ENCODE measurements at places on chromosomes 16 and 17. TPM values are rescaled to one million over a fixed set of nuclear protein-coding genes. Genes with fewer than 3 reads are reported as not detected.

GRCh38 chr17:199191-199604 lies 17.7 kb upstream of the DOC2B start:
- peak overlapping the region; percentile 6 for H3K27ac ChIP-seq
- H3K27me3 ChIP-seq, result no peaks in the 10 kb centered on the region
- H3K4me1 ChIP-seq, result no peaks in the 10 kb centered on the region
- no peak for DNase-seq
- no peak overlapping the region for H3K4me3 ChIP-seq

DNA sequence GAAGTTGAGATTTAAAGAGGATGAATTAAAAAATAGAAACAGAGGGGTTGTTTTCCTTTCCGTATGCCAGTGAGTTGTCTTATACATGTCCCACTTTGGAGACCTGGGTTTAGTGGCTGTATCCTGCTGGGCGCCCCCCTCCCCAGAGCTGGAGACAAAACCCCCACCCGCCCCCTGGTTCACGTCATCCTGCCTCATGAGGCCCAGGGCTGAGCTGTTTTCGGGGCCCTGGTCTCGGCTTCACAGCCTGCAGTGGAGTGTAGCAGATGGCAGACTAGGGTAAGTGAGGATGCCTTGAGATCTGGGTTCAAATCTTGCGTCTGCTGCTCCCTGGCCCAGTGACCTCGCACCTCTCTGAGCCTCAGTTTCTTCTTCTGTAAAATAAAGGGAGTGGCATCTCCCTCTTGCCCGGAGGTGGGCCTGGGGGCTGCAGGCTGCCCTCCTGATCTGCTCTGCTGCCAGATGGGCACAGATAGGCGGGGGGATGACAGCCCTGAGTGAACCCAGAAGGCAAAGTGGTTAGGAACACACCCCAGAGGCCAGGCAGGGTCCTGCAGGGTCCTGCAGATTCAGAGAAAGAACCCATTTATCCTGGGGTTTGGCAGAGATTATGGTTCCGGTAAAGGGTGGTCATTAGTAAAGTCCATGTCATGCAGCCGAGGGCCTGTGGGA lies 45.1 kb downstream of the SOCS3 start:
- DNase-seq, result peak; percentile 82
- peaks cover 12% of the 10 kb centered on the region for H3K4me1 ChIP-seq
- H3K27ac ChIP-seq, result no peak overlapping the region
- H3K36me3 ChIP-seq, result no peaks in the 10 kb centered on the region
- H3K27me3 ChIP-seq, result peaks cover 4% of the 10 kb centered on the region

C17orf50 gene
- 0.23 TPM for total RNA-seq

CMTM2 gene
- total RNA-seq, result not detected

DNA sequence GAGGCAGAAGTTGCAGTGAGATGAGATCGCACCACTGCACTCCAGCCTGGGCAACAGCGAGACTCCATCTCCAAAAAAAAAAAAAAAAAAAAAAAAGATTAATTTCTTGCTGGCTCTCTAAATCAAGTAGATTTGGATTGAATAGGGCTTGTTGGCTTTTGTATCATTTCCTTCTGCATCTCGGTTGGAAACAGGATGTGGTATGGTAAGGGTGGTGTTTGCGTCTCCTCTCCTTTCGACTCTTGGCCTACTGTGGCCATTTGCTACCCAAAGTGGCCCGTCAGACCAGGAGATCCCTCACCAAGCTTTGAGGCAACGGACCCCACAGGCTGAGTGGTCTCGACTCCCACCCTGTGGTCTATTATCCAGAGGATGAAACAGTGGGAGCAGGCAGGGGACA lies 168.0 kb upstream of the IRX3 start:
- no peak overlapping the region for H3K4me3 ChIP-seq
- H3K36me3 ChIP-seq, result no peaks in the 10 kb centered on the region
- H3K27me3 ChIP-seq, result no peaks in the 10 kb centered on the region
- H3K4me1 ChIP-seq, result no peaks in the 10 kb centered on the region

GRCh38 chr17:58083491-58084316 lies 485 bp downstream of the DYNLL2 start:
- no peaks in the 10 kb centered on the region for H3K27me3 ChIP-seq
- peaks cover 30% of the 10 kb centered on the region for H3K4me1 ChIP-seq
- H3K27ac ChIP-seq, result peak overlapping the region; percentile 46
- H3K4me3 ChIP-seq, result peak overlapping the region; percentile 94

All from endodermal cell (in vitro differentiated cells).